ENCODE measurements at places on chromosomes 1 and 21.

DNA sequence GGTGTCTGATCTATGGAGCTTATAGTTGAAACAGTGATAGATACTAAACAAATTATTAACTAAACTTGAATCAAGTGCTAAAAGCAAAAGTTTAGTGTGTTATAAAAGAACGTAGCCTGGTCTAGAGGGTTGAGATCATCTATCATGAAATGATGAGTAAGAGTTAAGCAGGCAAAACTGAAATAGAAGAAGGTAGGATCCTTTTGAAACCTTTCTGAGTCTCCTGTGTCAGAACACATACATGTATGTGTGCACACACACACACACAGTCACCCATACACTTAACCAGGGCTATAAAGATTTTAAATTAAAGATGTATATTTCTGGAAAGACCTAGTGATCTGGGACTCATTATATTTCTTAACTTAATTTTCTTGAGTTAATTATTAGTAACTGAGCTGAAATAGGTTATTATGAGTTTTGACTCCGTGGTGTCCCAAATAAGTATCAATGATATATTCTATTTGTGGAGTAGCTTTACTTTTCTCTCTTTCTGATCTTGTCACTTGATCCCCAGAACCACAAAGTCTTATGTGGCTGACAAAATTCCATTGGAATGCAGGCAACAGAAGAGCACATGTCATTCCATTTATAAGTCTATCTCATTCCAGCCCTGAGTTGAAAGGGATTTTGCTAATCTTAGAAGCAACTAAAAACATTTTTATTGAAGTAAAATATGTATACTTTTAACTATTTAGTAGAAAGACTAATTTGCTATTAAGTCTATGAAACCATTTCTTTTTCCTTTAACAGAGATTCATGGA is 70.7 kb downstream of the PRRX1 start:
- peak; percentile 85 for DNase-seq

- DNase-seq, result no peak
These were observed 158.9 kb upstream of the COA6 start for GRCh38 chr1:234214129-234214910.

GRCh38 chr21:41066086-41066938 is 101.6 kb upstream of the BACE2 start:
- no peak for DNase-seq

DNA sequence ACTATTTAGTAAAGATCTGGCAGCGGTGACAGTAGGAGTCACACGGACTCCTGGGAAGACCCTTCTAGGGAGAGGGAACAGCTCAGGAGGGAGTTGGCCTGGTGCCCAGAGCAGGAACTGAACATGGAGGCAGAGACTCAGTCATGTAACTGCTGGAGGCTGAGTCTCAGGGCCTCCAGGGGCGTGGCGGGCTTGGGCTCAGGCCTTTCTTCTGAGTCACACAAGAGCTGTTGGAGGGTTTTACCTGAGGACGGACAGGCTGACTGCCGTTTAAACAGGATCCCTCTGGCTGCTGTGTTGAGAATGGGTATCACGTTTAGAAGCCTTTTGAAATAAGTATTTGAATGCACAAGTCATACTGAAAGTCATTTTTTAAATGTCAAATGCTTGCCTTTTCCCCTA is 7.2 kb upstream of the ETS2 start:
- no peak for DNase-seq

DNA sequence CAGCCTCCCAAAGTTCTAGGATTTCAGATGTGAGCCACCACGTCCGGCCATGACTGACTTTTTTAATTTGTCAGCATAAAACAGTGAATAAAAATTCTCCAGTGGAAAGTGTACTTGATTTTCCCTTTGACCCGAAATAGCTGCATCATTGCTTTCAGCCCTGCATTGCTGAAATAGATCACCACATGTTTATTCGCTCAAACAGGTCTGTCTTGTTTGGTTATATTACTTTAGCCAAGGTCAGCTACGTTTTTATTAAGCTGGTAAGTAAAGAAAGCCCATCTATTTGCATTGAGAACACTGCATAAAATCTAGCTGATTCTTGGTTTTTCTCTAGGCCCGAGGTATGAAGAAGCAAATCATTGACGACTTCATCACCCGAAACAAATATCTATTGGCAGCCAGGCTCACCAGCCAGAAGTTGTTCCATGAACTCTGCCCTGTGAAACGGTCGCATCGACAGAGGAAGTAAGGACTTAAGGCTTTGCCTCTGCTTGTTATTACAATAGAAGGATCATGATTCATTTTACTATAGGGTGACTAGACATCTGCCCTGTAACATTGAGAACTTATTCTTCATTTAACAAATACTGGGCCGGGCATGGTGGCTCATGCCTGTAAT is 25.6 kb downstream of the AGMAT start:
- DNase-seq, result no peak

DNA sequence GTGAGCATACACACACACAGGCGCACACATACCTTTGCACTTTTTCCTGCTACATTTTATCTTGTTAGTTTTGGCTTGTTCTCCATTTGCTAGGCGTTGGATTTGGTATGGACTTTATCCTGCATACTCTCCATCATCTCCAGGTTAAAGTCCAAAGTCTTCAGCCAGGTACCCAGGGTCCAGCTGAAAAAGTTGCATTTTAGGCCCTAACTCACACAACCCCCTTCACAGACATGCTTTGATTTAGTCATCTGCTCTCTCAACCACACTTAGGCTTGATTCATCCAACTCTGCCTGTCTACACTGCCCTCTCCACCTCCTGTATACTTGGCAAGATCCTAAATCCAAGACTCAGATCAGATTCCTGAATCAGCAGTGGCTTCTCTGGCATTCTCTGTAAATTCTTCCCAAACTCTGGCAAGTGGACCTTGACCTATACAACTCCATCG is 10.7 kb upstream of the LAMB3 start:
- no peak for DNase-seq

GRCh38 chr1:212721388-212722247 is 22.0 kb upstream of the BATF3 start:
- peak; percentile 82 for DNase-seq

DNA sequence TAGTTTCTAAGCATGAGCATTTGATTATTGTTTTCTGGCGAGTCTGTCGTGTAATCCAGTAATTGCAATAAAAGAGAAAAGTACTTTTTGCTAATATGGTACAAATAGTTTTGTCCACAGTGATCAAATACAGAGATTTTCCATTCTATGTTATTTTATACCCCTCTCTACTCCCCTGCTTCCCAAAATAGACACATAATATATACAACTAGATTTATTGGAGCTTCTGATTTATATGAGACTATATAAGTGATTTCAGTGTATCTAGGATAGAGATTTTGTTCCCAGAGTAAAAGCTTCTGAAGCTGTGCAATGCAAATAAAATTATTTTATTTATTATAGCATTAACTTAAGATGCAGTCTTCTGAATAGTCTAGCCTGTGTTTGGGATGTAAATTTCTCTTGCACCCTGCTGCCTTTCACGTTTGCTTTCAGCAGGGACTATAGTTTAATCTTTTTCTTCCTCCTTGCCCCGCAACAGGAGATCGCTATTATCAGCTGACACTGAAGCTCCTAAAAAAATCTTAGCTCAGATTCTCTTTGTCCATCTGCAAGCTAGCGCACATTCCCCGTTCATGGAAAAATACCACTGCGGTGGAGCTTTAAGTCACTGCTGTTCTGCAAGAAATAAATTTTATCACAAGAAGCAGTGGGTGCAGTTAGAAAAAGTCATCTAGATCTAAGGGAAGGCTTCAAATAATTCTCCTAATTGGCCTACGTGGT is 273.3 kb downstream of the DISC1 start:
- DNase-seq, result no peak

DNA sequence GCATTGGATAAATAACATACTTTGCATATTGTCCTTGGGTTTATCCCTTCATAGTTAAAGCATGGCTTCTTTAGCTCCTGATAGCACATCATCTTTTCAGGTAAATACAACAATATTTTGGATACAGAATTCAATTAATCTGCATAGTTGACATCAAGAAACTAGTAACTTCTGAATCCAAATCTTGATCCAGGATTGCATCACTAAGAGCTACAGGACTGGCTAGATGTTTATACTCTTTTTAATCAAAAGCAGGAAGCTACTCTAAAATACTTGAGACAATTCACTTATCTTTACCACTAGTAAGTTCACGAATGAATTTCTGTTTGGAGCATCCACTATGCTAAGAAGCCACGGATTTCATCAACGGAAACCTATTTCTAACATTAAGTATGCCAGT is 54.2 kb upstream of the SLC44A3 start:
- no peak for DNase-seq

DNA sequence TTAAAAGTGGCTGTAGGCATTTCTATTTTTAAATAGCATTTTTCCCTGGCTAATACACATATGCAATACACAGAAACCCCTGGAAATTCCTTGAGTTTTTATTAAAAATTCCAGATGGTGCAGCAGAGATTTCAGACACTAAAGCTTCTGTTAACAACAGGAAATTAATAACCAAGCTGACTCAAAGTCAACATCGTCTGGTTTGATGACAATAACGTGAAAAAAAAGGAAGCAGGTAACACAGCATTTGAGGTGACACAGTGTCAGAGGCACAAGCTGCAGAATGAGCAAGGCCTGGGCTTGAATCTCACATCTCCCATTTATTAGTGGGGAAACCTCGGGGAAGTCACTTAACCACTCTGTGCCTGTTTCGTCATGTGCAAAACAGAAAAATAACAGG is 64.6 kb upstream of the GJB5 start:
- no peak for DNase-seq

GRCh38 chr1:194959795-194960194 is 1648.4 kb downstream of the KCNT2 start:
- no peak for DNase-seq

GRCh38 chr1:25727635-25728286 is 72.2 kb upstream of the SELENON start:
- DNase-seq, result peak; percentile 8

DNA sequence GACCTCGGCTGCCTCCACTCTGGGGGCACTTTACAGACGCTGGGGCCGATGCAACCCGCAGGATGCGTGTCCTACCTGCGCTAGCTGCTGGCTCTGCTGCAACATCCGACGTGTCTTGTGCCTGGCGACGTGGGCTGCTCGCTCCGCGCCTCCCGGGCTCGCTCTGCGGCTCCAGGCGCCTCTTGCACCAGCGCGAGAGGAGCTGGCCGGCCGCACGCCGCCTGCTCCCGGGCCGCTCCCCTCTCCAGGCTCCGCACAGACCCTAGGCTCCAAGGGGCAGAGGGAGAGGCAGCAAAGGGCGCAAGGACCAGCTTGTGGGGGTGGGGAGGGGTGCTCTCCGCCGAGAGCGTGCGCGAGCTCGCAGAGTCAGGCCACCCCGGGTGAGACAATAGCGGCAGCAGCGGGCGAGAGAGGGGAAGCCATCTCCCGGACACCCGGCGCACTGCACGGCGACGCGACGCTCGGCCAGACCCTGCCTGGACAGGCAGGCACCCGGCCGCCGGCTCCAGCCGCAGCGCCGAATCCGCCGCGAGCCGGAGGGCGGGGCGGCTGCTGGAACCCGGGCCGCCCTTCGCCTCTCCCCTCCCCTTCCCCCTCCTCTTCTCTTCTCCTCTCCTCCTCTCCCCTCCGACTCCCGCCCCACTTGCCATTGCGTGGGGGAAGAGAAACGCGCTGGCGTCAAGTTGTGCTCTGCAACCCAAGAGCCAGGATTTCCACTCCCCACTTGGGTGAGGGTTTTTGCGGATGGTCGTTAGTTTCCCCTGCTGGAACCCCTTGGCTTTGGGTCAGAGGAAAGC is at the start of gene PIK3C2B:
TSS of gene PIK3C2B (minus strand) at position 525 of the 797 bp plus-strand sequence. CDS start 25,003 bp downstream, outside the sequence.
- DNase-seq, result peak; percentile 86

DNA sequence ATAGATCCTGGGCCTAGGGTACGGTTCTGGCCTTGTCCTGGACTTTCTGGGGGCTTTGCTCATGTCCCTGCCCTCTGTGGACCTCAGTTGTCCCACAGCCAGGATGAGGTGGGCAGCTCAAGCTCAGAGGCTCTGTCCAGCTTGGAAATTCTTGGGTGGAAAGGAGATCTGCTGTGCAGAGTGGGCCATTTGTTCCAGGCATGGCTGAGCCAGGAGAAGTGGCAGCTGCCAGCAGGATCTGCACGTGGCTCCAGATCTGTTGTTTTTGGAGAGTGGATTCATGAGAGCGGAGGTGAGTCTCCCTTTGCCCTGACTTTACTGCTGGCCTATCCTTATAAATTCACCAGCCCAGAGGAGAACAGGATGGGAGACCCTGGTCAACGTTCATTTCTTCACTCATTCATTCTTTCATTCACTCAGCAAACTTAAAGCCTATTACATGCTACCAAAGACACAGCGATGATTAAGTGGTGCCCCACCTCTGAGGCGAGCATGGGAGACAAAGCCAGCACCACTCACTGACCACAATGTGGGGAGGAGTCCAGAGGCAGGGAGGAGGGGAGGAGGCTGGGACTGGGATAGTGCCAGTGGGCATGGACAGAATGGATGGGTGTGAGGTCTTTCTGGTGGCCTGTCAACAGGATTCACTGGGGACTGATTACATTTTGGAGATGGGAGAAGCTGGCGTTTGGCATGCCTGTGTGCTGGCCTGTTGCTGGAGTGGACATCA is 205.1 kb downstream of the TRABD2B start:
- no peak for DNase-seq

DNA sequence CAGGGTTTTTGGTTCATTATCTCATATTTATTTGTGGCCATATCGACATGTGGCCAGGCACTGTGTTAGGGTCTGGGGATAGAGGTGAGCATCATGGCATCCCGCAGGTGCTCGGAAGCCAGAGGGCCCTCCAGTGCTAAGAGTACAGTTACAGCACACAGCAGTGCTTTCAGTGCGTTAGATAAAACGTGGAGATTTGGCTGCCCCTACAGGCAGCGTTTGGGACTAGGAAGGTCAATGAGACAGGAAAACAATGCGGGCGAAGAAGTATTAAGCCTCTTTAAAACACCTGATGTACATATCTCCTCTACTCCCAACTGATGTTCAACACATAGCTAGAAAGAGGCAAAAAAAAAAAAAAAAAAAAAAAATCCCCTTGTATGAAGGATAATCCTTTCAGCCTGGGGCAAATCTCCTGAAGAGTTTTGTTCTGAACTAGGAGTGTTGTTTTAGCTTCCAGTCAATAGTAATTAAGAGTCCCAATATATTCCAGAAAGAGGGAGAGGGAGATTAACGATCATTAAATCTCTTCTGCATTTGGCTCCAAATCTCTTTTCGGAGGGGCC is 80.1 kb downstream of the CAPZB start:
- no peak for DNase-seq
